ENCODE measurements at places on chromosomes 2 and 18. TPM values are rescaled to one million over a fixed set of nuclear protein-coding genes. Genes with fewer than 3 reads are reported as not detected.

KIAA2012 gene
- 0.11 TPM for total RNA-seq

DNA sequence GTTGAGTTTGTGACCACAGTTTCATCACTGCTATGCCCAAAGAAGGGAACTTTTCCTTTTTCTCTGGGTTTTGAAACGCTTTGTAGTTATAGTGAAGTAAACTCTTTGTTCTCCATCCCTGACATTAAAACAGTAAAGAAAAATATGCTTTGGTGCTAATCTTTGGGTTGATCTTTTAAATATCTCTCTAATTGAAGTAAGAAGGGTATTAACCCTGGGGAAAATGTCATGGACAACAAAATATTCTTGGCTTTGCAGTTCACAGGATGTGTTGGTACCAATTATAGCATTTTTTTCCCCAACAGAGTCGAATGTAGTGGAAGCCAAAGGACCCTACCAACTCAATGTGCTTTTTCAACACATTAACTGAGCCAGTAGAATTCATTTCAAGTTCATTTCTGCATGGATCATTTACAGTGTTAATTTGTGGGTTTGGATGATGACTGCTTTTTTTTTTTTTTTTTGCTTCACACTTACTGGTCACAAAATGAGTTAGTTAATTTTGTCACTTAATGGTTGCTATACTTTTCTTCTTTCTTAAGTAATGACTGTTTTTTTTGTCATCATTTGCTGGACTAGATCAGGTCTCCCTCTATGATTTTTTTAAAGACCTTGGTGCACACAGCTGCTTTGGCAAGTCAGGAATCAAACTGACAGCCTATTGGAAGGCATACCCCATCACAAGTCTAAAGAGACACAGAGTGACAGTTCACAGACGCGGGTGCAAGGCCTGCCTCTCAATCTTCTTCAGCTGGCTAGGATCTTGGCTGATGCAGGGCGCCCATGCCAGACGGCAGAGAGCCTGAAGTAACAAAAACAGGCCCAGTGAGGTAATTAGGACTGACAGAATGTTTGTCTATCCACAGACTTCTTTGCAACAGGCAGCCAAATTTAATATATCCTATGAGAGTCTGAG lies 98.8 kb upstream of the MMADHC start:
- DNase-seq: no peak

- no peak for DNase-seq
Observed at GRCh38 chr2:96918754-96919550, 49.1 kb upstream of the SEMA4C start.

- DNase-seq: no peak
Observed at GRCh38 chr2:143686585-143687164, 557.5 kb downstream of the ARHGAP15 start.

DNA sequence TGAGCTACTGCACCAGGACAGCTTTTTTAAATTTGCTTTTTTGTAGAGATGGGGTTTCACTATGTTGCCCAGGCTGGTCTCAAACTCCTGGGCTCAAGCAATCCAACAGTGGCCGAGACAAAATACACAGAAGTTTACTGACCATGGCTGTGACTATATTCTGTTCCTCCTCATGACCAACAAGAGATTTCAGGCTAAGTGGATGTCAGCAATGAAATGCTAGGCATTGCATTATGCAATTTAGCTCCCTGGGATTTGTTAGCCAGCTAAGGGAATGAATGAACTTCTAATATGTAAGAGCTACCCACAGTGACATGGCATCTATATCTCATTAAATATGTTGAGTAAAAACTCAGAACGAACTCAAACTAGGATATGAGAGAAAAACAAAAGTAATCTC lies 81.9 kb upstream of the MBOAT2 start:
- DNase-seq: no peak

Measured in left colon (tissue), 2 donors.